ENCODE measurements at places on chromosomes 7 and 10. TPM values are rescaled to one million over a fixed set of nuclear protein-coding genes. Genes with fewer than 3 reads are reported as not detected.

DNA sequence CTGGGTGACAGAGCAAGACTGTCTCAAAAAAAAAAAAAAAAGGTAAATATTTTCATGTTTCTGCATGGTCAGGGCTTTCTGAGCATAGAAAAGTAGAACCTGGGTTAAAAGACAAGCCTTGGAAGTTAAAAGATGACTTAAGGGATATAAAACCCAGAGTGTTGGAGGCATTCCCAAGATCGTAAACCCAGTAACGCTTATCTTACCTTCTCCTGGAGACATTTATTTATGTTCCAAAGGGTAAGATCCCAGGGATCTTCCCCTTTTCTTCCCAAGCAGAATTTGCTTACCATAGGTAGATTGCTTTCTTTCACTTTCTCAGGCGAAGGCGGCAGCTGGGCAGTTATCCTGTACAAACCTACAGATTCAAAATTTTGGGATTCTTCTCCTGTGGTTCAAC is 22.2 kb downstream of the SUGCT start:
- no peak for DNase-seq

DNA sequence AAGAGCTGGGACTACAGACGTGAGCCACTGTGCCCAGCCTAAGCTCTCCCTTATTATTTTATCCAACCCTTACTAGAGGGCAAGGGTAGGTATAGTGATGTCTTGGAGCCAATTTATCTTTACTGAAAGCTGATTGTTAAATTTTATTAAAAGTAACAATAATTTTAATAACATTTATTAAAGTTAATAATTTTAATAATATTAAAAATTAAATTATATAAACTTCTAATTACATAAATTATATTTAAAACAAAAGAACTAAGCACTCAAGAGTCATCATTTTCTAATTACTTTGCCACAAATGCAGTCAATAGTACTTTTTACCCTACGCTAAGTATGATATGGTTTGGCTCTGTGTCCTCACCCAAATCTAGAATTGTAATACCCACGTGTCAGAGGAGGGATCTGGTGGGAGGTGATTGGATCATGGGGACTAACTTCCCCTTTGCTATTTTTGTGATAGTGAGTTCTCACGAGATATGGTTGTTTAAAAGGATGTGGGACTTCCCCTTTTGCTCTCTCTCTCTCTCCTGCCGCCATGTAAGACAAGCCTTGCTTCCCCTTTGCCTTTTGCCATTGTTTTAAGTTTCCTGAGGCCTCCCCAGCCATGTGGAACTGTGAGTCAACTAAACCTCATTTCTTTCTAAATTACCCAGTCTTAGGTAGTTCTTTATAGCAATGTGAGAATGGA is 58.4 kb upstream of the ETV1 start:
- DNase-seq = no peak

DNA sequence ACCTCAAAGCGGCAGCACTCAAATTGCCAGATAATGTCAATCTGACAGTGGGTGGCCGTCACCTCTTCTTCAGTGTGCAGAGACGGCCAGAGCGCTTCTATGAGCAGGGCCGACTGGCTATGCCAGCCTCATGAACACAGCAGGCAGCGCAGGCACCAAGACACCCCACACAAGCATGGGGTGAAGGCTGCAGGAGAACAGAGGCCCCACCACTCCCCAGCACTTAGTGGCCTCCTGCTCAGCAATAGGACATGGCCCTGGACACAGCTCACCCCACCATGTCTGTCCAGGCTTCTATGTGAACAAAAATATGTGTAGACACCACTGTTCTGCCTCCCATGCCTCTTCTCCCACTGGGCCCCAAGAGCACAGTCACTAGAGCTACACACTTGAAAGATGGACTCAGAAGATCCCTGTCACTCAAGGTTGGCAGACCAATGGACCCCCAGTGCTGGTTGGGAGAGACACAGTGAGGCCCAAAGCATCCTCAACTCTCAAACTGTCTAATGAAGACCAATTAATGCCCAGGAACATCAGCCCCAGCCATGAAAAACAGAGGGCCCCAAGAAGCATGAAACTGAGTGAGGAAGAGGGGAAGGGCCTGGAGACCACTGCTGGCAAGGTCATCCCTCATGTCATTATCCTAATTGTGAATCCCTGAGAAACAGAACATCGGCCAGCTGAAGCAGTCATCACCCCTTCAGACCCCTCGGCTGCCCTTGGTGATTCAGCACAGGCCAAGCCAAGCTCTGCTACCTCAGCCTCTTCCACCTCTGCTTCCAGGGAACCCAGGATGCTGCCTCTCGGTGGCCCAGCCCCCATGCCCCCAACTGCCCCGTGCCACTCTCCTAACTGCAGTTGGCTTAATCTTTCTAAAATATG is 77.7 kb downstream of the GRID1 start:
- DNase-seq = no peak

Gene STMP1
- 31.4 TPM for total RNA-seq

Measured in cardiac septum (tissue), 1 donor.